Left lung (tissue), 14 donors: ENCODE measurements at places on chromosomes 16 and 17. TPM values are rescaled to one million over a fixed set of nuclear protein-coding genes. Genes with fewer than 3 reads are reported as not detected.

IGSF6 gene
- 5.3 TPM for polyA plus RNA-seq

- DNase-seq = no peak
These were observed 17.0 kb upstream of the DNASE1 start for GRCh38 chr16:3637371-3637923.

DNA sequence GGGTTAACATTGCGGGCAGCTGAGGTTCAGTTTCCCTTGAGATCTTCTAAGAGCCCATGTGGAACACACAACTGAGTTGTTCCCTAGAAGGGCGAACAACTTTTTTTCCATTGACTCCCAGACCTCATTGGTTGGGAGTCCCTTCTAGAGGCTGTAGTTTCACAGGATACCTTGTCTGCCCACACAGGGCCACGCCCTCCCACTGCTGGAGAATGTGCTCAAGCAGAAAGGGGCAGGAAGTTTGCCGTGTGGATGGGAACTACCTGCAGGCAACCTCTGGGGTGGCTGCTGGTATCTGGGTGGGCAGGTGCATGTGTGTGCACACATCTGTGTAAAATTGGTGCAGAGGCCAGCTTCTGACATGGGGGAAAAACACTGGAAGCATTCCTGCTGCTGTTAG, 178.8 kb upstream of the PSMD7 start:
- DNase-seq = no peak

DNA sequence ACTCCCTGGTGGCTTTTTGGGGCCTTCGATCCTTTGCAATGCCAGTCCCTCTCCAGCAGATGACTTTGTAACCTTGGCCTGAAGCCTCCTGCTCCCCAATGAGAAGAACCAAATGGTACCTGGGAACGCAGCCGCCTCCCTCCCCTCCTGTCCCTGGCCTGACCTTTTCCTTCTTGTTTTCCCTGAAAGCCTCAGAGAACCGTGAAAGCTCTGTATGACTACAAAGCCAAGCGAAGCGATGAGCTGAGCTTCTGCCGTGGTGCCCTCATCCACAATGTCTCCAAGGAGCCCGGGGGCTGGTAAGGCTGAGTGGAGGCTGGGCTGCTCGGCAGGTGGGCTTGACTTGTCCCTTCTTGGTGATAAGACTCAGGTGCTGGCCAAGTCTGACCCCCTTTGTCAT, 88.0 kb downstream of the SDR42E1 start:
- DNase-seq = no peak

GRCh38 chr16:55760310-55761001, 72.4 kb downstream of the CES1 start:
- DNase-seq = peak; percentile 92

KCNJ18 gene
- not detected for polyA plus RNA-seq

DNA sequence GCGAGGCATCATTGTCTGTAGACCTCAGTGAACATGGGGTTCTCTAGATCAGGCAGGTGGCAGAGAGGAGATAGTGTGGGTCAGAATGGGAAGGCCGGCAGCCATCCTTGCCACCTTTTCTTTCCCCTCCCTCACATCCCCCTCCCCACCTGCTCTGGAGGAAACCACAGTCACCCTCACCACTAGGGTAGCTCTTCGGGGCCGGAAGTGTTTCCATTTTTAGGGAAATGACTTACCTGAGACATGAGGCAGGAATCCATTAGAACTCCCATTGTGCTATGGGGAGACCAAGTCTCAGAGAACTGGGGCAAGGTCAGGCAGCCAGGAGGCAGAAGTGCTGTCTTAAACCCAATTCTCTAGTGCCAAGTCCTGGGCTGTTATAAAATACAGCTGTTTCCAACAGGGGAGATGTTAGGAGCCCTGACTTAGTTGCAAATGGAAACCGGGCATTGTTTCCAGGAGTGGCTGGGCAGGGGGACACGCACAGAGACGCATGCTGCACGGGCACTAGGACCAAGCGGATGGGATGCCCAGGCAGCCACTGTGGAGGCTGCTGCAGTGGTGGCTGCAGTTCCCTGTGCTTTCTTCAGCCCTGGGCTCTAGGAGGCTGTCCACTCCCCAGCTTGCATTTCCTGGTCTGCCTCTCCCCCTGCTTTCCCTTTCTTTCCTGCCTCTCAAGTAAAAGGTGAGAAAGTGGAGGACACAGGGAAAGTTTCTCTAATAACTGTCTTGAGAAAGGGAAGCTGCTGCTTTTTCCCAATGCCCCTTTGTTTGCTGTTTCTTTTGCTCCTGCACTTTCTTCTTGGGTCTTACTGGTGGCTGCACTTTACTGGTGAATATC, 2.8 kb downstream of the HAS3 start:
- DNase-seq = peak; percentile 30

LAT gene
- polyA plus RNA-seq = 7.0 TPM

DNA sequence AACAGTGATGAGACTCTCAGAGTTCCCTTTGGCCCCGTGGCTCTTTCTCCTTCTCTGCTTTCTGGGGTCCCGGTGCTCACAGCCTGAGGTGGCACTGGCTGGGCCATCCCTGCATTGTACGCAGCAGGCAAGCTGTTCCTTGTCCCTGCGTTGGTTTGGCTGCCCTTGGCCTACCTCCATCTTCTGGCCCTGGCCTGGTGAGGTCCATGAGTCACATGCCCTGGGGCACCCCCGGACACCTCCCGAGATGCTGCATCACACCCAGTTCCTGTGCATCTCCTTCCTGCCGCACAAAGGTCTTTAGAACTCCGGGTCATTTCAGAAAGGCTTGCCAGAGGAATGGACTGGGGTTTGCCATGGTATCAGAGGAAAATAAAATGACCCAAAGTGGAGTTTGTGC, 9.5 kb downstream of the SULT1A2 start:
- no peak for DNase-seq

DNA sequence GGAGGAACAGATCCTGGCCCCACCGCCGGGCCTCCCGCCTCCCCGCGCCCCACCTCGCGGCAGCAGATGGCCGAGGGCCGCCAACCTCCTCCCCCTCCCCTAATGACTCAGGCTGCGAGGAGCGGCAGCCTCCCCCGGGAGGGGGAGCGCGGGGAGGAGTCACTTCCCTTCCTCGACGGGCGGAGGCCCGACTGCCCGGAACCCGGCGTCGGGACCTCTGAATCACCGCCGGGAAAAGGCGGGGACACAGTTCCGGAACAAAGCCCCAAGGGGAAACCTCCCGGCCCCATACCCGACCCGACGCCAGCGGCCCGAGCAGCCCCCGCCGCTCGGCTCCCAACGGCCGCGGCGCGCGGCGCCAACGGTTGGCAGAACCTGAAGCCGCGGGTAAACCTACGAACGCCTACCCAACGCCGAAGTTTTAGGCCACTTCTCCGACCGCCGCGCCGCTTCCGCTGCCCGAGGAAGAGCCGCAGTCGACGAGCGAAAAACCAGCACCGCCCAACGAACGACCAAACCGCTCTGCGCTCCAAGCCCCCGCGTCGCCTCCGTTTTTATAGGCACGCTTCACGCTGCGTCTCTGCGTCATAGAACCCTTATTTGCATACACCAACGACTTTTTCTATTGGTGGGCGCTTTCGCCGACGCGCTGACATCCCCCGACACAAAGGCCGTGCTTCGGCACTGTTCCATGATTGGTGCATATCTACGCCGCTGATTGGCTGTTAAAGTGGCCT, 5.2 kb upstream of the UNK start:
- peak; percentile 97 for DNase-seq

- no peak for DNase-seq
These were observed 24.5 kb upstream of the DNAH17 start for GRCh38 chr17:78601577-78602190.

GRCh38 chr16:11156401-11156800, 99.6 kb downstream of the SOCS1 start:
- DNase-seq = no peak

GUCY2D gene
- polyA plus RNA-seq = not detected

GRCh38 chr17:43534909-43535308, 11.2 kb downstream of the ETV4 start:
- no peak for DNase-seq

B3GNT9 gene
- 19.6 TPM for polyA plus RNA-seq

DNA sequence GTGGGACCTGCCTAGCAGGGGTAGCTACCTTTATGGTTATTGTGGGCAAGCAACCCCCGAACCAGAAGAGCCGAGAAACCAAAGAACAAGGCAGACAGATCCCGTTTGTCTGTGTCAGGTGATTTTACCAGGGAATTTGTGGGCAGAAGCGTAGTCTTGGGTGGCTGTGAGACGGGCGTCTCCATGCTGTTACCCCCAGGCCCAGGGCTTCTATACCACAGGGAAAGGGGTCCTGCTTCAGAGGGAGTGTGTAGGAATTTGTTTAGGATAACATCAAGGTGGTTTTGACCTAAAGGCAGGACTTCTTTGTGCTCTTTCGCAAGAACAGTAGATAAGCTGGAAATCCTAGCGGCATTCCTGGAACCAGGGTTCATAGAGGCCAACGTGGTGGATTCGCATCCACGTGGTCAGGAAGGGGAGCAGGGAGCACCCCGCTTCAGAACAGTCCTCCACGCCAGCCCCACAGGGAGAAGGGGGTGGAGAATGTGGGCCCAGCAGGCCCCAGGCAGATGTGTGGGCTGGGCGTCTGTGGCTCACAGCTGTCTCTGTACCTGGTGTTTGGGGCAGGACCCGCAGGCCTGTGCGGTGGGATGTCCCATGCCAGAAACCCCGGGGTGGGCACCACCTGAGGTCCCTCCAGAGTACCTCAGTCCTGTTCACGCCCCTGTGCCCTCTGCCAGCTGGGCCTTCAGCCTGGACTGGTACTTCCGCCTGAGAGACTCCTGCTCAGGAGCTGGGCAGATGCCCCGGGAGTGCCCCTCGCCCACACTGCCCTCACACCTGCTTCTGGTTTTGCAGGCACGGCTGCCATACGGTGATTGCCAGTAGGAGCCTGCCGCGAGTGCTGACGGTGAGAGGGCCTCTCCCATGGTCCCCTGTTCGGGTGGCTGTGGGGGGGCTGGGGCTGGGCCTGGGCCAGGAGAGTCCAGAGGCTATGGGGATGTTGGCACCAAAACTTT, 4.1 kb downstream of the DECR2 start:
- DNase-seq = no peak

CFAP119 gene
- 6.9 TPM for polyA plus RNA-seq

- no peak for DNase-seq
These were observed 5.7 kb downstream of the TK2 start for GRCh38 chr16:66544016-66544757.

DNA sequence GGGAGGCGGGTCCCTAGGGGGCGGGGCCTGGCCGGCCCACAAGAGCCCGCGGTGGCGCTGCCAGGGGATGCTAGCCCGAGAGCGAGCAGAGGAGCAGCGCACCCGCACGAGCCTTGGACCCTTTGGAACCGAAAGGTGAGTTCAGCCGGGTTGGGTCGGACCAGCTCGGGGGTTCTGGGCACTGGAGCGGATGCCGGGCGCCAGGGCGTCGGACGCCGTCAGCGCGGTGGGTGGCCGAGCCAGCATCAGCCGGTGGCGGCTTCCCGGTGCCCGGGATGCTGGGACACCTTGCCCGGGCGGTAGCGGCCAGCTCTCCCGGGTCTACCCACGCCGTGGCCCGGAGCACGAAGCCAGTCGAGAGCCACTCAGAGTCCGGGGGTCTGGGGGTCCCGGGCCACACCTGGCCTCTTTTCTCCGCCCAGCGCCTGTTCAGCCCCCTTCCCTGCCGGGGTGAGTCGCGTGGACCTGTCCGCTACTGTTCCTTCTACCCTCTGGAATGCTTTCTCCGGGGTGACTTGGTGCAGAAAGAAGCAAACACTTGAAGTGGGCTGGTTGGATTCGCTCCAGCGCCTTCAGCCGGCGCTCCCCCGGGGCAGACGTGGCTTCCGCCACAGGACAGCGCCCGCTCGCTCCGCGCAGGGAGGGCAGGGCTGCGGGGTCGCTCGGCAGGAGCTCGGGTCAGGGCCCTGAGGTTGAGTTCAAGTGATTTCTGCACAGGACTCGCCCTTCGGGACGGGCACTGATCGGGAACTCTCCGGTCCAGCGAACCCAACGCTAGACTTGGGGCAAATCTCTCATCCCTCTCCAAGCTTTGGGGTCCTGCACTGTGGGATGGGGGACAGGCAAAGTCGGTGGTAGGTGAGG, at the start of gene SCNN1G:
Gene SCNN1G (plus strand): TSS at position 67 of the 864 bp plus-strand sequence. CDS start 3,527 bp downstream, outside the sequence.
- no peak for DNase-seq

CACNG5 gene
- not detected for polyA plus RNA-seq

DNA sequence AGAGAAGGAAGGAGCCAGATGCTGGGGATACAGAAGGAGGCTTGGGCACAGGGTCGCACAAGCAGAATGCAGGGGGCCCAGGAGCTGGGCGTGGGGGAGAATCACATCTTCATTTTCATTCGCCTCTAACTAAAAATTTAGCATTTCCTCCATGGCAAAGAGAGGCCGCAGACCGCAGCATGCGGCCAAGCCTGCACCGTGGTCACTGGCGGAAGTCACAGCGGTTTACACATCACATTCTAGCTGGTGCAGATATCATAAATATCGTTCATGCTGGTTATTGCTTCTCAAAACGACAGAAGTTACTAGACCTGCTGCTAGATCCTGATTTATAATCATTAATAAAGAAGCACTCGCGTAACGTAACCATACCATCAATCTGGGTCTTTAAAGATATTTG, 162.0 kb downstream of the NTN1 start:
- DNase-seq = no peak

C16orf86 gene
- 3.3 TPM for polyA plus RNA-seq

DNA sequence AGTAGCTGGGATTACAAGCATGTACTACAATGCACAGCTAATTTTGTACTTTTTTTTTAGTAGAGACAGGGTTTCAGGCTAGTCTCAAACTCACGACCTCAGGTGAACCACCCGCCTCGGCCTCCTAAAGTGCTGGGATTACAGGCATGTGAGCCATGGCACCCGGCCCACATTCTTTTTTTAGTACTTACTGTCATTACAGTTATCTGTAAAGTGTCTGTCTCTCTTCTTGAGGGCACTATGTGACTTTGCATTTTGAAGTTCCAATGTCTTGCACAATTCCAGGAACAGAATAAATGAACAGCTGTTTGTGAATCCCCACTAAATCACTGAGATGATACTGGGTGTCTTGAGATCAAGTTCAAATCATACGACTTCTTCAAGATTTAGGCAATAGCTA, 1540.3 kb downstream of the CDH11 start:
- DNase-seq = no peak

- no peak for DNase-seq
These were observed 23.4 kb downstream of the NME2 start for GRCh38 chr17:51189628-51190027.

DNA sequence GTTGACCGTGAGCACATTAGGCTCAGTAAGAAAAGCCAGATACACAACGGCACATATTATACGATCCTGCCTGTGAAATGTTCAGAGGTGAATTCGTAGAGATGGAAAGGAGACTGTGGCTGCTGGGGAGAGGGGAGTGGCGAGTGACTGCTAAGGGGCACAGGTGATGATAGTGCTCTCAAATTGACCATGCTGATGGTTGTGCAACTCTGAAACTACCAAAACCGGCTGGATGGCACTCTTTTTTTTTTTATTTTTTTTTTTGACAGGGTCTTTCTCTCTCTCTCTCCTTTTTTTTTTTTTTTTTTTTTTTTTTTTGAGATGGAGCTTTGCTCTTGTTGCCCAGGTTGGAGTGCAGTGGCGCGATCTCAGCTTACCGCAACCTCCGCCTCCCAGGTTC, 8.1 kb upstream of the SEC14L5 start:
- DNase-seq = peak; percentile 19
